ENCODE measurements at places on chromosomes 16 and 17.

DNA sequence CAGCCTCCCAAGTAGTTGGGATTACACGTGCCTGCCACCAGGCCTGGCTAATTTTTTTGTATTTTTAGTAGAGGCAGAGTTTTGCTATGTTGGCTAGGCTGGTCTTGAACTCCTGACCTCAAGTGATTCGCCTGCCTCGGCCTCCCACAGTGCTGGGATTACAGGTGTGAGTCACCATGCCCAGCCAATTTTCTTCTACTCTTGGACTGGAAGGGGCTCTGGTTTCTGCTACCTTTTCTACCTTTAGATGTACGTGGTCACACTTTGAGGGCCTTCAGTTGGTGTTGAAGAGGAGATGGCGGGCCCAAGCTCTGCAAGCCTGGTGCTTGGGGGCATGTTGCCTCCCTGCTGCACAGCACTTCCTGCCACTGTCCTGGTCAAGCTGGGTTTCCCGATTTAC is 173.6 kb downstream of the PRKCA start:
- DNase-seq = no peak

DNA sequence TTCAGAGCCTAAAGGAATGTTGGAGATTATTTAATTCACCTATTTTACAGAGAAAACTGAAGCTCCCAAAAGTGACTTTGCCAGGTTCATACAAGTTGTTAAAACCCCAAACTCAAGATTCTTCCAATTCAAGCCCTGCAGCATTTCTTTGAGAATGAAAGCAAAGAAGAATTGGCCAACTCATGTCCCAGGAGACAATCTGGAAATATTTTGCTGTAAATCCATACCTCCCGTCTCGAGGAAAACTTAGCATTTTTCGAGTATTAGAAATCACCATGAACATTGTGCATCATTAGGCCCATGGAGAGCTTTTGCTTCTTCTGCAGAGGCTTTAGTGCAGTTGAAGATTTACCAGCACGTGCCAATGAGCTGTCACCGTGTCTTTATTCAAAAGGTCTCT is 176.4 kb upstream of the KCNJ16 start:
- no peak for DNase-seq

- no peak for DNase-seq
Observed at GRCh38 chr16:67372664-67373063, 20.6 kb downstream of the TPPP3 start.

DNA sequence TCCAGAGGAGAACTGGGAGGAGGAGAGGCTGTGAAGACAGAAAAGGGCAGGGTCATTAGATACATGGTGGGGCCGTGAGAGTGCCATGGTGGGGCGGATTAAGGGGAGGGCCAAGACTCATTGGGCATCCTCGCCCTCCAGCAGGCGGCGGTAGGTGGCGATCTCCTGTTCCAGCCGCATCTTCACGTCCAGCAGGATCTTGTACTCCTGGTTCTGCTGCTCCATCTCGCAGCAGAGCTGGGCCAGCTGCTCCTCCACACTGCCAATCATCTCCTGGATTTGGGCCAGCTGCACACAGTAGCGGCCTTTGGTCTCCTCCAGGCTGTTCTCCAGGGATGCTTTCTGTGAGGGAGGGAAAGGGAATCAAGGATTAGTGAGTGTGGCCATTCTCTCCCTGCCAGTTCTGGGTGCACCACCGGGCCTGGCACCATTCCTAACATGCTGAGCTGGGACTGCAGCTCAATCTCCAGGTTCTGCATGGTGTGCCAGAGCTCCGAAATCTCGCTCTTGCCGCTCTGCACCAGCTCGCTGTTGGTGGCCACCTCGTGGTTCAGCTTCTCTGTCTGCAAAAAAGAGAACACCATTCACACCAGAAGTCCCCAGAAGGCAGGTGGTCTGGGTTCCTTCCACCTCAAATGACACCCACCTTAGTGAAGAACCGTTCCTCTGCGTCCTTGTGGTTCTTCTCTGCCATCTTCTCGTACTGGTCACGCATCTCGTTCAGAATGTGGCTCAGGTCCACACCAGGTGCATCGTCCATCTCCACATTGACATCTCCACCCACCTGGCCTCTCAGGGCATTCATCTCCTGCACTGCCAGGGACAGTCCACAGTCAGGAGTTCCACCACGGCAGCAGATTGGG is 129.0 kb downstream of the CCDC144A start:
- DNase-seq = no peak

DNA sequence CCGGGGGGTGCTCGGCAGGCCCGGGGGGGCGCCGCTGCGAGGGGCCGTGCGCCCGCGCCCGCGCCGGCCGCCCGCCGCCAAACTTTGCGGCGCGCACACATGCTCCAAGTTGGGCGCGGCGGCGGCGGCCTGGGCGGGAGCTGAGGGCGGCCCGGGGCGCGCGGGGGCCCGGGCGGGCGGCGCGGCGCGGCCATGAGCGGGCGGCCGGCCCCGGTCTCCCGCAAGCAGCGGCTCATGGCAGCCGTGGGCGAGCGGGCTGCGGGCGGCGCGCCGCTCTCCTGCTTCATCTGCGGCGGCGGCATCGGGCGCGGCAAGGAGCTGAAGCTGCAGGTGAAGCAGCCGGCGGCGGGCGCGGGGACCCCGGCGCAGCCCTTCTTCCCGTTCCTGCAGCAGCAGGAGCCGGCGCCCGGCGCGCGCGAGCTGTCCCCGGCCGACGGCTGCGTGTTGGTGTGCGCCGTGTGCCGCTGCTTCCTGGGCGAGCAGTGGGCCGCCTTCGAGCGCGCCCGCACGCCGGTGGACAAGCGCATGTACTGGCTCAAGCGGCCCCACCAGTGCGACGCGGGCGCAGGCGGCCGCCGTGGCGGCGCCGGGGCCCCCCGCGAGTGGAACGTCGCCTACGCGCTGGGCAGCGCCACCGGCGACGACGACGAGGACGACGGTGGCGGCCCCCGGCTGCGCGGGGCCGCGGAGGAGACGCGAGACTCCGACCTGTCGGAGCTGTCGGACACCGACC is 57.2 kb upstream of the CIBAR2 start:
- DNase-seq = no peak

GRCh38 chr17:601244-601925 is 113.3 kb downstream of the VPS53 start:
- no peak for DNase-seq

- DNase-seq = no peak
Observed at GRCh38 chr16:19613834-19614233, 58.3 kb downstream of the VPS35L start.

DNA sequence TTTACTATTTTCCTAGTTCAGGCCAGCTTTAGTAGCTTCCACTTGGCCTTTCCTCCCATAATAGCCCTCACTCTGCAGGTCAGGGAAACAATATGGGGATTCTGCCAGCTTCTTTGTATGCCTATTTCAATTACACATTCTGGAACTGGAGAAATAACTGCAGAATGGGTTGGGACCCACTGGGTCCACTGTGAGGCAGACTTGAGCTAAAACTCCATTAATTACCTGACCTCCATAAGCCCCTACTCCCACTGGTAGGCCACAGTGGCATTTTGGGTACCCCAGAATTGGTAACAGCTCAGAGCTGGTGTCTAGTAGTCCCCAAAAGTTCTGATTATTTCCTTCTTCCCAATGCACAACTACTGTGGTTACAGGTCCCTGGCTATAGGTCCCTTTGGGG is 16.7 kb upstream of the TENT4B start:
- DNase-seq = no peak

GRCh38 chr16:73066927-73067670 is 19.2 kb upstream of the ZFHX3 start:
- DNase-seq = no peak

DNA sequence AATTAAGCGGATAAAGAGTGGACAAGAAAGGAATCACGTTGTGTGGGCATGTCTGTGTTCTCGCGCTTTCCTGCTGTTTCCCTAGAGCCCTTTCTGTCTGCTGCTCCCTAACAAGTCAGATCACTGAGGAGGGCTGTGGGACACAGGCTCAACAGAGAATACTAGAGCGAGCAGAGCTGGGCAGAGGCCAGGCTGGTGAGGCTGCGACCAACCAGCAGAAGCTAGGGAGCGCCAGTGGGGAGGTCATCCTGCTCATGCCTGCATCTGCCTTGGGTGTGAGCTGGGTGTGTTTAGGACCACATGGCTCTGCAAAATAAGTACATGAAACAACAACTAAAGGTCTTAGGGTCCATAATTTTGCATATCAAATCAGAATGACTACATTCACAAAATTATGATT is 11.5 kb upstream of the FOXJ1 start:
- DNase-seq = no peak

- DNase-seq = no peak
Observed at GRCh38 chr16:27826893-27827289, 236.6 kb downstream of the GSG1L start.

- DNase-seq = no peak
Observed at GRCh38 chr17:72192800-72193192, 72.0 kb downstream of the SOX9 start.

DNA sequence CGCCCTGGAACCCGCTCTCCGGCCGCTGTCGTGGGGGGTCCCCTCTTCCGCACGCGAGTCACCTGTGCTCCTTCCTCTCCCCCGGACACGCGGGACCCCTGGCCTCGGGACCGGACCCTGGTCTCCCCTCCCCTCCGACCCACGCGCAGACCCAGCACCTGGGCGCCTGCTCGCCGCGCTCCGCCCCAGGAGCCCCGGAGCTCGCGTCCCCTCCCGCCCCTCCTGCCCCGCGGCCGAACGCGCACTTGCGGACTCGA is 762 bp downstream of the RAB40B start:
- no peak for DNase-seq

GRCh38 chr17:73261952-73262675 is 434 bp upstream of the CPSF4L start:
- DNase-seq = peak; percentile 48

DNA sequence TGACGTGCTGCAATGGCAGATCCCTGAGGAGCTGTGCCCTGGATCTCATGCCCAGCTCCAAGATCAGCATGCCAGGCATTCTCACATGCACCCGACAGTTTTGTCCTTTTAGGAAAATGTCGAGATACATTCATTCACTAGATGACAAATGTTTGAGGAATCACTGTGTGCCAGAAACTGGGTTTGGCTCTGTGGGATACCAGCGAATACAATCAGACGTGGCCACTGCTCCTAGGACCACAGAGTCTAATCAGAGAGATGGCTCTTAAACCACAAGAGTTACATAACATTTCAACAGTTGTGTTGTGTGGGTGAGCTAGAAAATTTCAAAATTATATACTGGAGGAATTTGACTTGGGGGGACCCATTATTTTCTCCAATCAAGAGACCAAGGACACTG is 579.7 kb downstream of the CDH13 start:
- DNase-seq = no peak

DNA sequence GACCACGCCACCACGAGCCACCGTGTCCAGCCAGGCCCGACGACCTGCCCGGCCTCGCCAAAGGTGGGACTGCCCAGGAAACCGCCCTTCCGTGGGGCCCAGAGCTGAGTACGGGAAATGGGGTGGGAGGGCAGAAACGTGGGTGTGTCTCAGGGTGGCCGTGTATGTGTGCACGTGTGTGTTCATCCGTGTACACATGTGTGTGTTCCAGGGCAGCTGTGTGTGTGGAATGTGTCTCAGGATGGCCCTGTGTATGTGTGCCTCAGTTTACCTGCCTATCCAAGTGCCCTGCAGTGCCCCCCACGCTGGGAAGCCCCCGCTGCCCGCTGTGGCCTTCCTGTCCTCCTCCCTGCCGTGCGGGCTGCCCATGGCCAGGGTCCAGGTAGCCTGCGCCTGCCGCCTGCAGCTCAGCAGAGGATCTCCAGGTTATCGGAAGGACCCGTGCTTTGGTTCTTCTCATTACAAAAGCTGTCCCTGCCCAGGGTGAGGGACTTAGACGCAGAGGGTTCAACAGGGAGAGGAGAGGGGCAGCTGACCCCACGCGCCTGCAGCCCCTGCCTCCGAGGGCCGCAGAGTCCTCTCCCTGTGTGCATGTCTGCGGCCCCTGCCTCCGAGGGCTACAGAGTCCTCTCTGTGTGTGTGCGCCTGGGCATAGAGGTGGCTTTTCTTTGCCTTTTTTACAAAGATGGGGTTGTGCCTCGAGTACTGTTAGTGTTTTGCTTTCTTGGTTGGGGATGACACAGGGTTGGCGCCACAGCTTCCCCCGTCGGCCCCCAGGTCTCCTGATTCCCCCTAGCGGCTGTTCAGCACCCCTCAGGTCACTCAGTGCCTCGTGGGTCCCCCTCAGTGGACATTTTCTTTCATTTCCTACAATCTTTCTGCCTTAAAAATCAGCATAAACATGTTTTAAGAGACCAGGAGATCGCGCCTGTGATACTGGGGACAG is 23.6 kb downstream of the ZNF469 start:
- DNase-seq = no peak

GRCh38 chr16:10558746-10559641 is 21.4 kb downstream of the EMP2 start:
- DNase-seq = peak; percentile 39

- peak; percentile 19 for DNase-seq
Observed at GRCh38 chr17:73231395-73231794, 30.3 kb downstream of the CPSF4L start.

DNA sequence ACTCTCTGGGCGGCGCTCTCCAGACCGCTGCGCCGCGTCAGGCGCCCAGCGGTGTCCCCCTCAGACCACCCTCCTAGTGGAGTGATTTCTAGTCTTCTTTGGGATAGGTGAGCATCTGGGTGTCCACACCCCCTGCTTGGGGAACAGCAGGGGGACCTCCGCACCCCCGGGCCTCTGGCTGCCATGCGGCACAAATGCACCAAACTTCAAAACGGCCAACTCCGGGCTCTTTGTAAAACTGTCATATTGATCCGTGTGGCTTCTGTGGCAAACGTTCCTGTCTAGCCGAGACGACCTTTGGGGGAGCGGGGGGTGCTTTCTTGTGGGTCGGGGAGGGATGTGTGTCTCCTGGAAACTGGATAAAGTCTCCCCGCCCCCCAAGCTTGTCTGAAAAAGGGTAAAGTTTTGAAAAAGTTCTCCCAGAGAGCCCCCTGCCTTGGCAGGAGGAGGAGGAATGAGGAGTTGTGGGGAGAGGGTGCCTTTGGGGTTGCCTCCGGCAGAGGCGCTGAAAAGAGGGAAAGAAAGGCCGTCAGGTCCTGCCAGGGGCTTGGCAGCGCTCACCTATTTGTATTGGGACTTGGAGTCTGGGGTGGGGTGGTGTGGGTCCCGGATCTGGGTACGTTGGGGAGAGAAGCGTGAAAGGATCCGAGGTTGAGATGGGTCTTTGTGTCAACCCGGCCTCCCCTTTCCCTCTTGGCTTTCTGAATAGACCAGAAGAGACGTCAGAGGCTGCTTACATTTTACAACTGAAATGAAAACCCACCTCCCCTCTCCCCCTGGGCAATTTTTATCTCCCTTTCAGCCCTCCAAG is 2.2 kb upstream of the CHD3 start:
- DNase-seq = no peak

- no peak for DNase-seq
Observed at GRCh38 chr16:49453983-49454382, 80.4 kb downstream of the C16orf78 start.

GRCh38 chr17:5284681-5285080 is 2.6 kb downstream of the RABEP1 start:
- DNase-seq = no peak

- no peak for DNase-seq
Observed at GRCh38 chr16:67547423-67548264, 14.7 kb upstream of the CTCF start.

DNA sequence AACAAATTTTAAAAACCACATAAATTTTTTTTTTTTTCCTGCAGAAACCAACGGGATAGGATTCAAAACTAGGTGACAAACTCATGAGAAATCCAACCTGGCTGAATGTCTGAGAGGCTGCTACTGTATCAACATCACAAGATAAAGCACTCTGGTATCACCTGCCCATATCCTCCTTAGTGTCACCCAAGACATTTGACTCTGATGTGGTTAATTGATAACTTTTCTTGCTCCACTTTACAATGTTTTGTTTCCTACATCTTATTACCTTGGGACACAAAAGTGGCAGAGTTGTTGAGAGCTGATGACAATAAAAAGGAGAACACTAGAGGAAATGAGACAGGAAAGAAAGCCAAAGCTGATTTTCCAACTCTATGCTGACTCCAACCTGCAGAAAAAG is 4.0 kb upstream of the FBXL20 start:
- no peak for DNase-seq

Data from NCI-H774 (cell line).